ENCODE measurements at places on chromosomes 16 and 17.

GRCh38 chr17:7383742-7384488 is 3.0 kb downstream of the TNK1 start:
- no peak for DNase-seq

DNA sequence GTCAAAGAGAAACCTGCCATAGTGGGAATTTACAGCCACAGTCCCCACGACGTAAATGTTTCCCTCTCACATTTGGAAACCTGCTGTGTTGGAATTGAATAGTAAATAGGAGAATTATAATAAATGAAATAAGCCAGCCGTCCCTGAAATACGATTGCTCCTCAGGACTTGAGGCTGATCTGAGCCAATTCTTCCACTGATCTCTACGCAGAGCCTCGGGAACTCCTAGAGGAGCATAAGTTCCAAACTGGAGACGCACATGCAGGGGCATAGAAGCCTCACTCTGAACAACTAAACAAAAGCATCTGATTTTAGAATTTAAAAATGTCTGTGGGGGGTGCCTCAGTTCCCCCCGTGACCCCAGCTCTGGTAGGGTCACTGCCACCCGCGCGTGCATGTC is 10.2 kb upstream of the TEX19 start:
- no peak for DNase-seq

GRCh38 chr16:69924777-69925191 is 26.4 kb upstream of the CLEC18A start:
- peak; percentile 76 for DNase-seq

- DNase-seq, result no peak
Measured at GRCh38 chr17:8829036-8829941, 30.1 kb upstream of the MFSD6L start.

DNA sequence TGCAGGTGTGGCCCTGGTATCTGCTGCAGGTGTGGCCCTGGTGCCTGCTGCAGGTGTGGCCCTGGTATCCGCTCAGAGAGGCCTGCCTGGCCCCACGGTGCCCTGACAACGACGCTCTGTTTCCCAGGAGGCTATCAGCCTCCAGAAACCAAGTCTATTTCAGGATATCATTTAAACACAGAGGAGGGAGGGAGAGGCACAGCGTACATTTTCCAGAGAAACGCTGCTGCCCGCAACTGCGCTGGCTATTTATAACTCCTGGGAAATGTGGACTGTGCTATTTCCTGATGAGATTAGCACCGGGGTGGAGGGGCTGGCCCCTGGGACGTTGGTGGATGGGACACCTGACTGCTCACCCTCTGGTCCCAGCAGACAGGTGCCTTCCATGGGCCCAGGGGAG is 22.5 kb downstream of the TIMM22 start:
- DNase-seq, result no peak

GRCh38 chr17:76131051-76131691 is 9.9 kb downstream of the FOXJ1 start:
- DNase-seq, result no peak

GRCh38 chr17:42009170-42009569 is 8.1 kb downstream of the DNAJC7 start:
- DNase-seq, result no peak

- peak; percentile 93 for DNase-seq
Measured at GRCh38 chr17:44587339-44587738, 30.1 kb downstream of the FZD2 start.

- DNase-seq, result no peak
Measured at GRCh38 chr17:7794075-7794663, 39.8 kb upstream of the KDM6B start.

GRCh38 chr17:78724999-78725398 is 57.1 kb downstream of the CYTH1 start:
- DNase-seq, result no peak

- DNase-seq, result no peak
Measured at GRCh38 chr17:67107811-67108775, 63.7 kb downstream of the CACNG1 start.

DNA sequence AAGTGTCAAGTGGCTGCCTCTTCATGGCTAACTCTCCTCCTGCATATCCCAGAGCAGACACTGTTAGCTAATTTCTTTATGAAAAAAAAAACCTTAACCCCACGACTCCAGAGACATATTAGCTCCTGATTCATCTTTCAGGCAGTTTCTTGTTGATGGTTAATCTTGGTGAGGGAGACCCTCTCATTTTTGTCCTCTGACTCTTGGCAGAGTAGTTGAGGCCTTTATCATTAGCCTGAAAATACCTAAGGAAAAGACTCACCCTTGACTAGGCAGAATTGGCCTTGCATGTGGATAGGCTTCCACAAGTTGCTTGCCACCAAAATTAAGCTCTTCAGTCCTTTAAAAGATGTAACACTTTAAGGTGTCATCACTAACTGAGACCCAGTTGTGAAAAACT is 4.0 kb downstream of the CRYBA1 start:
- no peak for DNase-seq

- peak; percentile 75 for DNase-seq
Measured at GRCh38 chr17:4934173-4934979, 2.3 kb downstream of the GP1BA start.

- no peak for DNase-seq
Measured at GRCh38 chr17:68061512-68062313, 26.2 kb downstream of the KPNA2 start.

- DNase-seq, result no peak
Measured at GRCh38 chr16:4694642-4695451, 1.5 kb downstream of the NUDT16L1 start.

Data from H54 (cell line).